NK-92 treated with Interleukin-12 subunit alpha and Interleukin-12 subunit beta, amount 100 ng/mL, for 24 hours (cell line): ENCODE measurements at places on chromosomes 13 and 19.
A peak's percentile ranks its signal among the peaks of the same experiment; 100 is the strongest.

DNA sequence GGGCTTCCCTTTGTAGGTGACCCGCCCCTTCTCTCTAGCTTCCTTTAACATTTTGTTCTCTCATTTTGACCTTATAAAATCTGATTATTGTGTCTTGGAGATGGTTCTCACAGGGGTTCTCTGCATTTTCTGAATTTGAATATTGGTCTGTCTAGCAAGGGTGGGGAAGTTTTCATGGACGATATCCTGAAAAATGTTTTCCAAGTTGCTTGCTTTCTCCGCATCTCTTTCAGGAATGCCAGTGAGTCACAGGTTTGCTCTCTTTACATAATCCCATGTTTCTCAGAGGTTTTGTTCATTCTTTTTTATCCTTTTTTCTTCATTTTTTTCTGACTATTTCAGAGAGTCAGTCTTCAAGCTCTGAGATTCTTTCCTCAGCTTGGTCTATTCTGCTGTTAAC, 53.6 kb downstream of the POSTN start:
- no peak for DNase-seq

DNA sequence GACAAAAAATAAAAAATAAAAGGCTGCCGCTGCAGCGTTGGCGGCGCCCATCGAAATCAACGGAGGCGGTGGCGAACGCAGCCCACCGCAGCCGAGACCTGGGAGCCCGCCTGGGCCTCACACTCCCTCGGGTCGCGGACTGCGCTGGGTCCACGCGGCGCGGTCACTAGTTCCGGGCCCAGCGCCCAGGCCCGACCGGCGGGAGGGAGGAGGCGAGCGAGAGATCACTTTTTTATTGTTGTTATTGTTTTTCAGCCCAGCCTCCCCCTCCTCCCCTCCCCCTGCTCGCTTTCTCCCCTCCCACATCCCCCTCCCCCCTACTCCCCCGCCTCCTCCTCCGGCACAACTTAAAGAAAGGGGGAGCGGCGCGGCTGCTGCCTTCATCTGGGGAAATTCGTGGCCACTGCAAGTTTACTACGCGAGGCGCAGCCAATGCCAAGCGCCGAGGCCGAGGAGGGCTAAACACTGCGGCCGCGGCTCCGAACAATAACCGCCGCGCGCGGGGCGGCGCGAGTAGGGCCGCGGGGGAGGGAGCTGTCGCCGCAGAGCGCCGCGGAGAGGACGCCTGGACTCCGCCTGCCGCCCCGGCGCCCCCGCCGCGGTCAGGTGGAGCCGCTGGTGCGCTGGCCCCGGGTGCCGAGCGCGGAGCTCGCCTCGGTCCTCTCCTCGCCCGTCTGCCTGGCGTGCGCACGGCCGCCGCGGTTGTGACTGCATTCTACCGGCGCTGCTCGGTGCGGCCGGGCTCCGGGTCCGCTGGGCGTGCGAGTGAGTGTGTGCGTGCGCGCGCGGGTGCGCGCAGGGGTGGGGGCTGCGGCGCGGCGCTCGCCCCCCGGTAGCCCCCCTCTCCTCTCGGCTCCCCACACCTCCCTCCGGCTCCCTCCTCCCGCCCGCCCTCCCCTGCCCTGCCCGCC, 505 bp upstream of the ZIC2 start:
- DNase-seq = no peak

DNA sequence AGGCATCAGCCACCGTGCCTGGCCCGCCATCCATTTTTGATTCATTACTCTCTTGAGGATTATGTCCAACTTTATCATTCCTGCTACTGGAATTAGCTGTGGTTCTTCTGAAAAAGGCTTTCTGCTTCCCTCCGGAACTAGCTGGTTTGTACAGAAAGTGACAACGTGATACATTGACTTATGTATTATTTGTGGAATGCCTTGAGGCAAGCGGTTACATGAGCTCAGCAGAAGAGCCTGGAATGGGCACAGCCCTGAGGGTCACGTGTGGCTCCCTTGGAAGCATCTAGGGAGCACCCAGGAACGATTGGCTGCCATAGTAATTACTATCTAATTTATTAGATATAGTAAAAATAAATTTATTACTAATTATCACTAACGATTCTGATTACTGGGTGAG, 14.4 kb upstream of the RETN start:
- no peak for DNase-seq

DNA sequence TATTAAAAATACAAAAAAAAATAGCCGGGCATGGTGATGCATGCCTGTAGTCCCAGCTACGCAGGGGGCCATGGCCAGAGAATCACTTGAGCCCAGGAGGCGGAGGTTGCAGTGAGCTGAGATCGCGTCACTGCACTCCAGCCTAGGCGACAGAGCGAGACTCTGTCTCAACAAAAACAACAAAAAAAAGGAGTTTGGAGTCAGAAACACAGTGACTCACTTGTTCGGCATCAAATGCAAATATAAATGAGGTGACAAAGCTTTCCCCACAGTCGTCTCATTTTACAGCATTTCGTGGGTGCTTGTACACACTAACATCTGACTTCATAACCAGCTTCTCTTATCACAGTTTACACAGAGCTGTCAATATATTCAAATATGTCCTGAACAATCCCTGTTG, 11.0 kb downstream of the ZNF665 start:
- DNase-seq = no peak

DNA sequence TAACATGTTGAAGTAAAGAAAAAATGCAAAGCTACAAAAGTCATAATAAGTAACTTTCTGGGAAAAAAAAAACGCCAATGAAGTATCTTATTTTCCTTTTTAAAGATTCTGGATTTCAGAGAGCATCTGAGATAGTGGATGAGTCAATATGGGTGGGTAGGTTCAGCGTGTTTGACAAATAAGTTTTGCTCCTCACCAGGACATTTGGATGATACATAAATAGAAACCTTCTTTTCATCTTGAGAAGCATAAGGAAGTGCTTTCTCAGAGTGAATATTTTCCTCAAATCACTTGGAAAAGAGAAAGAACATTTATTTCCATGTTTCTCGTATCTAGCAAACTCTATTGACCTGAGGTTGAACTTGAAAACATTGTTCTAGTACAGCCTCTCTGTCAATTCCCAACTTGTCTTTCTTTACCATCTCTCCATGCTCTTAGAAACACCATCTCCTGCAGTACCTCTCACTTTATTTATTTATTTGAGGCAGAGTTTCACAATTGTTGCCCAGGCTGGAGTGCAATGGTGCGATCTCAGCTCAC, 463.2 kb downstream of the KLF5 start:
- no peak for DNase-seq

- DNase-seq = no peak
Observed at GRCh38 chr19:58516964-58517833, 2.4 kb downstream of the ZBTB45 start.

DNA sequence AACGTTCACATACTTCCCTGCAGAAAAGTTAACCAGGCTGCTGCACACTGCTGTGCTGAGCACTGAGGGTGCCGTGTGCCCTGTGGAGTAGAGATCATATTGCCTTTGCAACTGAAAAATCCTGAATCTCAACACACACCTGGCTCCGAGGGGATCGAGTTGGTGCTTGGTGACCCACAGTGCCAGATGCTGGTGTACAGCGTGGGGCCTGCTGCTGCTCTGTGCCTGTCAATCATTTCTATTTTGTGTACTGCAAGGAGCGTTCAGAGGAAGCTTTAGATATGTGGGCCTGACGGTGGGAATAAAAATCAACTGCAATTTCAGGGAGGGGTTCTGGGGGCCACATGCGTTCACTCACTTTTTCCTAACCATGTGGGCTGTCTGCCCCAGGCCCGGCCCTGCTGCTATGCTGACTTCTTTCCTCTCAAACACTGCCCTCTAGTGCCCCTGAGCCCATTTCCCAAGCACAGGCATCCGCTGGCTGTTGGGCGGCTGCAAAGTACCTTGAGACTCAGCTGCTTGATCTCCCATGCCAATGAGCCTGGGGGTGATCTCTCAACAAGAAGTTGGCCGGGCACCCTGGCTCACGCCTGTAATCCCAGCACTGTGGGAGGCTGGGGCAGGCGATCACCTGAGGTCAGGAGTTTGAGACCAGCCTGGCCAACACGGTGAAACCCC, 9.7 kb upstream of the LENG8 start:
- no peak for DNase-seq

DNA sequence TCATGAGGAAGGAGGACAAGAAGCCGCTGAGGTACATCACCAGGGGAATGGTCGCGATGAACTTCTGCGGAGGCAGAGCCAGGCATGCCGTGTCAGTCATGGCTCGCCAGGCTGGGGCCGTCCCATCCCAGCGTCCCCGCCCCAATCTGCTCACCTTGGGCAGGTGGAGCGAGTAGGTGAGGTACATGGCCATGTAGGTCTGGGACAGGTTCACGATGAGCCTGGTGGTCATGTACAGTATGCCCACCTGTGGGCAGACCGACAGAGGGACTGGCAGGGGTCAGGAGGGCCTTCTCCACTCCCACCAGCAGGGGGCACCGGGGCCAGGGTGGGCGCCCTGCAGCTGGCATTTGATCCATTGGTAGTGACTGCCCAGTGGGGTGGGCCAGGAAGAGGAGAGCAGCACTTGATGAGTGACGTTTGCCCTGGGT, 8.3 kb downstream of the TEKTIP1 start:
- no peak for DNase-seq

GRCh38 chr13:53310786-53311185, 282.2 kb downstream of the OLFM4 start:
- DNase-seq = no peak

- DNase-seq = no peak
Observed at GRCh38 chr13:30340331-30341250, 33.2 kb upstream of the KATNAL1 start.

DNA sequence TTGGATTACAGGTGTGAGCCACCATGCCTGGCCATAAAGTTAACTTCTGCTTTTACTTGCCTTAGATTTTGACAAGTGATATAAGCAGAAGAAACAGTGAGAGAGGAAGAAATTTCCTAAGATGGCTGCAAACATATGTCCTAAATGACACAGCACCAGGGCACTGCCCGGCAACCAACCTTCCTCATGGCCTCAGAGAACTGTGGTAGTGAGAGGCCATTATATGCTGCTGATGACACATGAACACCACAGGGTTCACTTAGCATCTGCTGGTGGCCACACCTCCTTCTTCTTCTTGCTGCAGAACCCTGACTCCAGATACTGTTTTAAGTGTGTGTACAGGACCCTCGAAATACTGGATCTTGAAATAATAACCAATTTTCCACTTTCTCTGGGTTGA, 88.2 kb downstream of the KCTD12 start:
- no peak for DNase-seq

GRCh38 chr13:80276371-80277289, 64.3 kb downstream of the SPRY2 start:
- no peak for DNase-seq

GRCh38 chr19:17490411-17490810, 20.1 kb downstream of the SLC27A1 start:
- DNase-seq = no peak

GRCh38 chr13:31045286-31046081, 113.0 kb downstream of the TEX26 start:
- no peak for DNase-seq

GRCh38 chr13:22211876-22212275, 541.0 kb downstream of the FGF9 start:
- DNase-seq = no peak

DNA sequence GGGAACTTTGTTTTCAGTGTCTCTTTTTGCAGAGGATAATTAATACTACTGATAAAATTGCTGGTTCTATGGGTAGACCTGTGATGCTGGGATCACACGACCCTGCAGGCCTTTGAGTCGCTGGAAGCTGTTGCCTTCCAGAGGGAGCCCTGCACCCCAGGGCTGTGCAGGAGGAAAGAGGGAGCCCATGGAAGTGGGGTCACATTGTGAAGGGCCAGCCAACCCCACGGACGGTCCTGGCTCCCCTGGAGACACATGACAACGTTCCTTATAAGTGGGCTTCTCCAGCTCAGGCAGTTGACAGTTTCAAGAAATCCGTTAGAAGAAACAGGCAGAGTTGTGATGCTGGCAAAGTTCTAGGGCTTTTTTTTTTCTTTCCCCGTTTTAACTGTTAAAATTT, 98.0 kb downstream of the ZDHHC20 start:
- no peak for DNase-seq

DNA sequence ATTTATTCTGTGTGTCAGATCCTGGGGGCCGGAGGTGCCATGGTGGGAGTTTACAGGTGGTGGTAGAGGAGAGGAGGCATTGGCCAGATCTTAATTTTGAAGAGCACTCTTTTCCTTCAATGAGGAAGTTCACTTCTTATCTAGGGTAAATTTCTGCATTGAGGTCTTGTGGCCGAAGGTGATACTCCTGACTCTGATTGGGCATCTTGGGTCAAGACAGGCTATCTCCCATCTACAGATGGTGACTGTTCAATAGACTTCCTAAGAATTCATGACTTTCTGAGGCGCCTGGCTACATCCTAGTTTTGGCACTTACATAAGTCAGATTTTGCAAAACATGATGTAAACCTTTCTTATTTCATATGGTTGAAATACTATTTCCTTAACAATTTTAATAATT, 135.2 kb downstream of the SUCLA2 start:
- DNase-seq = no peak

GRCh38 chr13:94233401-94233800, 246.1 kb downstream of the DCT start:
- peak; percentile 2 for DNase-seq

- no peak for DNase-seq
Observed at GRCh38 chr19:31096935-31097545, 252.2 kb downstream of the TSHZ3 start.

- DNase-seq = no peak
Observed at GRCh38 chr19:53555352-53555751, 17.4 kb downstream of the ZNF331 start.

- DNase-seq = no peak
Observed at GRCh38 chr19:10662384-10663251, 8.5 kb downstream of the ILF3 start.

DNA sequence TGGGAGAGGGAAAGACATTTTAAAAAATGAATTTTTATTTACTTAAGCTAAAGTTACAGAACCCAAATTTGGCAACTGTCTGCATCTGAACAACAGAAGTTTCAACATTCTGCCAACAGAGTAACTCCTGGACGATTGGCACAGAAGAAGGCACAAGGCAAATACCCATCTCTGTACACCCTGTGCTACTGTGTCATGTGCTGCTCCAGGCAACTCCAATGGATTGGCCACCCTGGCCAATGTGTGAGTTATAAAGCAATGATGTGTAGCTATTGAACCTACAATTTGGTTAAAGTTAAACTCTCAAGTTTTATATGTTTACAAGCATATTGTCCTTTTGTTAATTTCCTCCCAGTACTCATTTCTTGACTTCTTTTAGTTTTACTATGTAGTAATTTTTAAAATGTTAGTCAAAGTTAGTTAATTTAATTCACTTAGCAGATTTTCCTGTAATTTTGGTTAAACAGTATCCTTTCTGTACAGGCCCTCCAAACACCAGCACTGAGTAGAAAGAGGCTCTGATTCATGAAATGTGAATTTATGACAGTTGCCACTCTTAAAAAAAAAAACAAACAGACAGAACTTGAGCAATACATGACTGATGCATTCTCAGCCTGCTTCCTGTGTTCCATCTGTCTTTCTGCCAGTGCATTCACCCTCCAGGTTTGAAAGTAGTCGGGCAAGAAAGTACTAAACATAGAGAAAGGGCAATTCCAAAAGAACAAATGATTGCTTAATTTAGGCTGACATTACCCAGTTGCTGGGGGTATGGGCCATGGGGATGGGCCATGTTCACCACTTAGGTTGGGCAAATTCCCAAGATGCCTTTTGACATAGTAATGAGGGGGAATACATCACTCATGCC, 5.9 kb downstream of the STARD13 start:
- no peak for DNase-seq
